ENCODE measurements at places on chromosomes 6 and 20.
A peak's percentile ranks its signal among the peaks of the same experiment; 100 is the strongest.

DNA sequence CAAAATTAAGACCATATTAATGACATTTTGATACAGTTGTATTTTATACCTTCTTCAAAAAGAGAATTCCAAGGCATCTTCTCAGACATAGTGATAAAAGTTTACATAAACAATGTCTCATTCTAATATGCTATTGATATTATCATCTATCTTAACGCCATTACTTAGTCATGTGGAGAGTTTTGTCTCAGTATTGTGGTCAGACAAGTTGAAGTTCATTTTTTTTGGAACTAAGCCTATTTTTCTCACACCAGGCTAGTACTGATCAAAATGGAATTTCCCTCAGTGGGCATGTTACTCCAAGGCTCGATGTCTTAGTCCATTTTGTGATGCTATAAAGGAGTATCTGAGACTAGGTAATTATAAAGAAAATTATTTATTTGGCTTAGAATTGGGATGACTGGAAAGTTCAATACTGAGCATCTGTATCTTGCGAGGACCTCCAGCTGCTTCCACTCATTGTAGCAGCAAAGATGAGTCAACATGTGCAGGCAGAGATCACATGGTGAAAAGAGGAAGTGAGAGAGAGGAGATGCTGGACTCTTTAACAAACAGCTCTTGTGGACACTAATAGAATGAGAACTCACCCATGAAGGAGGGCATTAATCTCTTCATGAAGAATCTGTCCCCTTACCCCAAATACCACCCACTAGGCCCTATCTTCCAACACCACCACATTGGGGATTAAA is 825.5 kb upstream of the MANEA start:
- no peak for DNase-seq

DNA sequence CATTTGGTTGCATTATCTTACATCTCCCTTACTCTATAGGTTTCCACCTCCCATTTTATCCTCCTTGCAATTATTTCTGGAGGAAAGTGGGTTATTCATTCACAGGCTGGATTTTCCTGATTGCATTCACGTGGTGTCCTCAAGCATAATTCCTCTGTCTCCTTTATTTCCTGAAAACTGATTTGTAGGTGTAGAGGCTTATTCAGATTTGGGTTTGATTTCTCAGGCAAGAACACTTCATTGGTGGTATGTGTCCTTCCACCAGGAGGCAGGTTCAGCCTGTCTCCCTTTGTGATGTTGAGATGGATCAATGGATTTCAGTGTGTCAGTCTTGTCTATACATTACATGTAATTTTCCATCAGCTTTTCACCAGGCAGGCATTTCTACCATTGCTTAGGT is 17.3 kb downstream of the DNPH1 start:
- no peak for DNase-seq

DNA sequence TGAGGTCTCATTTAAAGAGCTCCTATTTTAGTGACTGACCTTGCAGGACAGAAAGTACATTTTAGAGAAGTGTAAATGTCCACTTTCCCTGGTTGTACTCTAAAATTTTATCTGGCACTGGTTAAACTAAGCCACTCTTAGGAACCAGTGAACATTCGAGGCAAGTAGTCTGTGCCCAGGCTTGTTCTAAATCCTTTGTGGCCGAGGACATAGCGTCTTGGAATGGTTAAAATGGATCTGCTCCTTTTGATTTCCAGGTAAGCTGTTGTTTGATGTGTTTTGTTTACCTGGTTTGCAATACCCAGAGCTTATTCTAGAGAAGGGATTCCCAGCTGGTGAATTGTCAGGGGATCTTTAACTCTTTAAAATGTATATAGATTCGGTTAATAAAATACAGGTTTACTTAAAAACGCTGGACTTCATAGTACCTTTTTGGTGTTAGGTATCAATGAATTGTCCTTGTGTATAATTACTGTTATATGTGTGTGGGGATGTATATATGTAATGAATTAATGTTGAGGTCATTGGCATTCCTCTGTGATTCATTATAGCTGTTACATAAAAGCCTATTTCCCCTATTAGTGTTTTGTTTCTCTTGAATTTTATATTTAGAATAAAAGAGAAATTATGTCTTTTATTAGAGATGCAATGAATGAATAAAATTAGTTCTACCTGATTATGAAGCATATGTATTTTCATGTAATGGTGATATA is 15.8 kb downstream of the SNX9 start:
- no peak for DNase-seq

- no peak for DNase-seq
Observed at GRCh38 chr20:21826976-21827375, 121.5 kb downstream of the PAX1 start.

GRCh38 chr20:52895701-52896100 is 76.5 kb upstream of the TSHZ2 start:
- no peak for DNase-seq

DNA sequence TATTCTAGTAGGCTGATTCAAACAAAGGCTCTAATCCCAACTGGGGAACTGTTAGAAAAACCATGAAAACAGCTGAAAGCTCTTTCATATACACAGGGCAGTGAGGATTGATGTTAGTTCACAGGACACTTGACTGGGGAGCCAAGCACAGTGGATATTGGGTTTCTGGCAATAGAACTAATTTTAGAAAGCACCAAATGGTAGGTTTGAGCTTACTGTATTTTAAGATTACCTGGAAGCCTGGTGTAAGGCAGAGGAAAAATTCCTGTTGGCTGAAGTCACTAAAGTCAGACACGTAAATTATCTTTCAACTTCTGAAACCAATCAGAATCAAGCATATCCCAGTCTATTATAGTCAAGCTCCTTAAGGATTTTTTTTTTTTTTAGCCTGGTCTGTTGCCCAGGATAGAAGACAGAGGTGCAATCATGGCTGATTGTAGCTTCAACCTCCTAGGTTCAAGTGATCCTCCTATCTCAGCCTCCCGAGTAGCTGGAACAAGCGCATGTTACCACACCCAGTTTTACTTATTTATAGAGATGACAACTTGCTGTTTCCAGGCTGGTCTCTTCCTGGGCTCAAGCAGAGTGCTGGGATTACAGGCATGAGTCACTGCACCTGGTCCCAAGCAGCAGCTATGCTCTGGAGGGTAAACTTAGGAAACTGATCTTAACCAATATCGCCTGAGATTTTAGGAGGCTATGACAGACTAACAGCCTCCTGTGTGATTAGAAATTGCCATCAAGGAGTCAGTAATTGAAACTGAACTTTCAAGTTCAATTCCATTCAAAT is 32.5 kb upstream of the SYNCRIP start:
- no peak for DNase-seq

DNA sequence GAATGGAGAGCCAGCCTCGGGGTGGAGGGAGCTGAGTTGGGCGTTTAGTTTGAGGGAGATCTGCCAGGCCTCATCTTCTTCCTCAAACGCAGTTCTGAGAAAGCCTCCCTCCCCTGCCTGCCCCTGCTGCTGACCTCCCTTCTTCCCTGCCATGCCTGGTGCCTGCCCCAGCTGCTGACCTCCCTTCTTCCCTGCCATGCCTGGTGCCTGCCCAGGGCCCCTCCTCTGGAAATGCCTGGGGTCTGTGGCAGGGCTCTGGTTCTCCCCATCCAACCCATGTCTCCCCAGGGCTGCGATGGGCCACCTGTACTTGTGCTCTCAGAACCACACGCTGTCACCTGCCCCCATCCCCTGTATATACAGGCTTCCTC is 114.6 kb downstream of the VEGFA start:
- no peak for DNase-seq

GRCh38 chr6:36360241-36361054 is 23.8 kb upstream of the BNIP5 start:
- peak; percentile 84 for DNase-seq

DNA sequence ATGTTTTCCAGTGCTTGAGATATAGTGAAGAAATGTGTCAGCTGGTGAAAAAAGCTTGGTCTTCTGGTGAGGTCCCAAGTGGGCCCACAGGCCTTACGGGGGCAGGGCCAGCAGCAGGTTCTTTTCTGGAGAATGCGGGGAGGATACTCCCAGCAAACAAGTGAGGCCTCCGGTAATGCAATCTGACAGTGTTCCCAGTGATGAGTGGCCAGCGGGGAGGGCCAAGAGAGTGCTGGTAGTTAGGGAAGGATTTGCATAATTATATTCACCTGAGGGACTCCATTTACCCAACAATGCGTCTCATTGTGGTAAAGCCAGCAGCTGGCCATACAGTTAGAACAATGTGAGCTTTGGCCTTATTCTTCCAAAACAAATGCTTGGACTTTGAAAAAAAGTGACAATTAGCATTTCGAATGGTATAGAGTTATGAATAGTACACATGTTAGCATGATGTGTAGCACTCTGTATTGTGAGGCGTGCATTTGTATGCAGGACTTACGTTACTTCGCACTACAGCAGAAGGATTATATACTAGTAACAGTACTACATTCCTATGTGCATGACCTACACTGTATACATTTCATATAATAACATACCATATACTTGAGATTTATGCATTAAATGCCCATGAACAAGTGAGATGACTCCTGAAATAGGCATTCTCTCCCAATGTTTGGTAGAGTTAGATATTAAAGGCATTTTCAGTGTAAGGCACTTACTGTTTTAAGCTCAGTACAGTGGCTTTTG is 69.8 kb downstream of the MYB start:
- DNase-seq, result no peak

GRCh38 chr6:84522135-84522549 is 242.3 kb downstream of the TBX18 start:
- DNase-seq, result no peak

DNA sequence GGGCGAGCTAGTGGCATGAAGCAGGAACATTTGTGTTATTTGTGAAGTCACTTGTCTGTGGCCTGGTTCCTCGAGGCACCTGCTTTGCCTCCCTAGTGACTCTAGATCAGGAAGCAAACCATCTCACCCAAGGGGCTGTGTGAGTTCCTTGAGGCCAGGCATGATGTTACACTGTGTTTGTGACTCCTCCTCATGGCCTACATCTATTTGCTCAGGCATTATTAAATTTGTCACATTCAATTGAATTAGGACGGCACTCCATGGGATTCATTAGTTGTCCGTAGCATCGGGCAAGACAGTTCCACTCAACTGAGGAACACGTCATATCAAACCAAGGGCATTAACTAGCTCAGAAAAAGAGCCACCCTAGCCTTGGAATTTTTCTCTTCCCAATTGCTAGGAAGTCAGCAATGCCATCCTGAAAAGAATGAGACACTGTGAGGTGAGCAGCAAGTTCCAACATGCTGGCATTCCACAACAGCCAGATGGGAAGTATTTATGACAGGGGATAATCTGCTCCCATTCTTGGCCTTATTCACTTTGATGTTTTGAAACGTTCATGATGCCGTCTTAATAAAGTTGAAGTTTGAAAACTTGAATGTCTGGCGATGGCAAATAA is 17.2 kb downstream of the TMEM200A start:
- DNase-seq, result no peak

DNA sequence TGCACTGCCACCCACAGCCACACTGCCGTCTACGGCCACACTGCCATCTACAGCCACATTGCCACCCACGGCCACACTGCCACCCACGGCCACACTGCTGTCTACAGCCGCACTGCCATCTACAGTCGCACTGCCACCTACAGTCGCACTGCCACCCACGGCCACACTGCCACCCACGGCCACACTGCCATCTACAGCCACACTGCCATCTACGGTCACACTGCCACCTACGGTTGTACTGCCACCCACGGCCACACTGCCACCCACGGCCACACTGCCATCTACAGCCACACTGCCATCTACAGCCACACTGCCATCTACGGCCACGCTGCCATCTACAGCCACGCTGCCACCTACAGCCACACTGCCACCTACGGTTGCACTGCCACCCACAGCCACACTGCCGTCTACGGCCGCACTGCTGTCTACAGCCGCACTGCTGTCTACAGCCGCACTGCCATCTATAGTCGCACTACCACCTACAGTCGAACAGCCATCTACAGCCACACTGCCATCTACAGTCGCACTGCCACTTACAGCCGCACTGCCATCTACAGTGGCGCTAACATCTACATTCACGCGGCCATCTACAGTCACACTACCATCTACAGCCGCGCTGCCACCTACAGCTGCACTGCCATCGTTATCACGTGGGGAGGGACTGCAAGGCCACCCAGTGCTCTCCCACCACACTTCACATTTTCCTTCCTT is 154.6 kb upstream of the AFDN start:
- no peak for DNase-seq

- no peak for DNase-seq
Observed at GRCh38 chr20:33680686-33681085, 5.5 kb downstream of the E2F1 start.

DNA sequence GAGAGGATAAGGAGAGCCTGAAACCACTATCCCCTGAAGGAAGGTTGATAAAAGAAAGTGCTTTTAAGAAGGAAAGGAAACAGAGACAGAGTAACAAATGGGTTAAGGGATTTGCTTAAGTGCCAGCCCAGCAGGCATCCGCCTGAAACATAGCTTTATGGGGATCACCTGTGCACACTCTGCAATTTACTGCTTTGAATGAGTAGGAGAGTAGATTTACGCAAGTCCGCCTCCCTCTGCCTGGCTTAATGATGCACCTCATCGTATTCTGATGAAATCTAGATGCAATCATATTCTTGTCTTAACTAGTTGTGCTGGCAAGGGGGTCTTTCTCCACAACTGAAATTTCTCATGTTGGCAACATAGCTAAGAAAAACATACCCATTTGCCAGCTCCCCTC is 101.1 kb upstream of the ID4 start:
- DNase-seq, result no peak

DNA sequence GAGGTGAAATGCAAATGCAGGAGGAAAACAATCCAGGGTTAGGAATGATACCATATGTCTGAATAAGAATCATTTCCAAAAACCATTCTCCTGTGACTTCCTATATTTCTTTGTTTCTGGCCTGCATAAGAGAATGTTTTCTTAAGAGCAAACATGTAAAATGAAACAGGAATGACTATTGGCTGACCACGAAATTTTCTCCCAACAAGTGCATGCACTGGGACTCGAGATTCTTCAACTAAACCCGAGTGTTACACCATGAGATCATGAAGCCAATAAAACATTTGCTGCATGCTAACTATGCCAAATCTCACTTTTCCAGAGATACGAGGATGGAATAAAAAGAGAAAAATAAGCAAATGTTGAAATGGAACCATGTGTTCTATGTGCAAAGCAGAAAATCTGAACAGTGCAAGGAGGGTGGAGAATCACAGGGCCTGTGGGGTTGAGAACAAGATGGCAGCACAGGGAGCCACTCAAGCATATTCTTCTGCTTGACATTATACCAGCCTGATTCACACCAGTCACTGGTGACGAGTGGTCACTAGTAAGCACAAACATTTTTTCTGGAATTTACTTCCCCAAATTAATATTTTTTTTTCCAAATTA is 212.2 kb upstream of the FOXA2 start:
- no peak for DNase-seq

DNA sequence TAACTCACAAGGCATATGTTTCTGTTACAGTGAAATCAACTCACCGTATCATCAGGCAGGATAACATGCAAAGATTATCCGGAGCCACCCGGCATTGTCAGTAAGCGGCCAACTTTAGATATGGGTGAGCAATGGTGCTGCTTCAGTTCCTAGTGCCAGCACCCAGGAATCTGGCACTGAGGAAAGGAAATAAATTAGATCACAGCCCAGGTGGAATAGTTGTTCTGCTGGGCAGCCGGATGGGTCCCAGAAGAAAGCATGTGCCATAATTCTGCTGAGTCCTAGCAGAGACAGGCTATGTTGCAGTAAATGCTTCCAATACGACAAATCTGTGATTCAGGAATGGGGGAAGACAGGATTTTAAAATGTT is 183.6 kb upstream of the SPTLC3 start:
- no peak for DNase-seq
